ENCODE measurements at places on chromosomes 7 and 10.

DNA sequence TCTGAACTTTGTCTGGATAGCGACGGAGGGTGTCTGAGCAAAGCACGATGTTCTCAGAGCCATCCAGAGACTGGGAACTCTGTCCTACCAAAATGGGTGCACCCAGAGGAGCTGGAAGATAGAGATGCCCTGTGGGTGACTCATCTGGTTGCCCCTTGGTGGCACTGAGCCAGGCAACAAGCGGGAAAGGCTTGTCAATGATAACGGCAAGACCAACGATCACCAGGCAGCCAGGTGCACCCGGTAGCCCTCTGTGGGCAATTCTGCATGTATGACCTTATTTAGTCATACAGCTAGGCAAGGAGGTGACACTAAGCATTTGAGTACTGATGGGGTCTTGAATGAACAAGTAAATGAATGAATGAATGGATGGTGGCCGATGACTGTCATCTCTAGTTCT, 2.8 kb upstream of the ELN start:
- no peak for DNase-seq

DNA sequence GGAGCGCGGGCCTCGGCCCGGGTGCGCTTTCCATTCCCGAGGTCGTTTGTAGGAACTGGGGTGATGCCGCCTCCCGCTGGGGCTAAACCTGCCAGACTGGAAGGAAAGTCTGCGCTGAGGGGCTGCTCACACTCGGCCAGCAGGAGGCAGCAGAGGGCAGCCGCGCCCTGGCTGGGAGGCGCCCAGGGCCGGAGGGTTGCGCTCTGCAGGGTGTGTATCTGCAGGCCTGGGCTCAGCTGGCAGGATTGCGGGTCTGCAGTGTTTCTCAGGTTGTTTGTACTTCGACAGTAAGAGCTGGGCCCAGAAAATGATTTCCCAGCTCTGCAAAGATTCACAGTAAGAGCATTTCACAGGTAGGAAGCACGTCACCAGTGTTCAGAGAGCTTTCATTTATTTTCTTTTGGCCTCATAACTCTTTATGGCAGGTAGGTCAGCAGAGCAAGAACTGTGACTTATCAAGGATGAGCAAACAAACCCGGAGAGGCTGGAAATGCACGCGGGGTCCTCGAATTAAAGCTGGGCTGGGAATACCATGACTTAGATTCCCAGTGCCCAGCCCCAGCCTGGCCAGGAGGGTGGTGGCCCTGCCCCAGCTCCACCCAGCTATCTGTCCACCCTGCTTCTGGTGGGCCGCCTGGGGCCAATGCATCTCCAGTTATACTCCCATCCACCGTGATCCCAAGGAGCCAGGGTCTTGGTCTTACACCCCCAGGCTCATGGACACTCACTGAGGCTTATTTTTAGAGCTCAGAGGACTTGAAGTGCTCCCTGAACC, 15.2 kb upstream of the PPP2R2D start:
- no peak for DNase-seq

GRCh38 chr10:97570146-97570788, 2.3 kb upstream of the ANKRD2 start:
- no peak for DNase-seq

GRCh38 chr10:20648263-20648874, 248.7 kb downstream of the NEBL start:
- DNase-seq, result no peak

- DNase-seq, result peak; percentile 10
Measured at GRCh38 chr7:129298268-129298893, 73.6 kb downstream of the AHCYL2 start.

- DNase-seq, result no peak
Measured at GRCh38 chr10:60339757-60340156, 49.9 kb downstream of the ANK3 start.

DNA sequence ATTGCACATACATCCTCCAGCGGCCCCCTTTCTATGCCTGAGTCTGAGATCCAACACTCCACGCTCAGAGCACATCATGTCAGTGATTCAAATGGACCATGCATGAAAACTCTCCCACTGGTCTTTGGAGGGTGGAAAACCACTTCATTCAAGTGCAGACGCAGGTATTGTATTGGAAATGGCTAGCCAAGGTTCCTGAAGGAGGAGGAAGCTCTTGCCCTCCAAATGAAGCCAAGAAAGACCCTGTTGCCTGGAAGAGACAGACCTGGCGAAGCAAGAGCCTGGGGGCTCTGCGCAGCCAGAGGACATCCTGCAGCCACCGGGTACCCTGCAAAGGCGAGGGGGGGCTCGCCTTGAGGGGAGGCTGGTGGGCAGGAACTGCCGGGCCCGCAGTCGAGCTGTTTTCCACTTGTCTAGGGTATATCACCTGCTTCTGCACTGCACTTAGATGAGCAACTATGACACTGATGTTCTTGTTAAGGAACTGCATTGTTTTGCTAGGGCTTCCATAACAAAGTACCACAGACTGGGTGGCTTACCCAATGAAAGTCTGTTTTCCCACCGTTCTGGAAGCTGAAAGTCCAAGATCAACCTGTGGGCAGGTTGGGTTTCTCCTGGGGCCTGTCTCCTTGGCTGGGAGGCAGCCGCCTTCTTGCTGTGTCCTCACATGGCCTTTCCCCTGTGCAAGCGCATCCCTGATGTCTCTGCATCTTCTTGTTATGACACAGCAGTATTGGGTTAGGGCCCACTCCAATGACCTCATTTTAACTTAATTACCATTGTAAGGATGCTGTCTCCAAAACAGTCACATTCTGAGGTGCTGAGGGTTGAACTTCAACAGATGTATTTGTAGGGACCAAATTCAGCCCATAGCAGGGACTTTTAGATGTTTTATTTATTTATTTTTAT, 233.4 kb downstream of the ARHGAP12 start:
- no peak for DNase-seq

GRCh38 chr7:24819916-24820689, 62.8 kb upstream of the GSDME start:
- peak; percentile 85 for DNase-seq

DNA sequence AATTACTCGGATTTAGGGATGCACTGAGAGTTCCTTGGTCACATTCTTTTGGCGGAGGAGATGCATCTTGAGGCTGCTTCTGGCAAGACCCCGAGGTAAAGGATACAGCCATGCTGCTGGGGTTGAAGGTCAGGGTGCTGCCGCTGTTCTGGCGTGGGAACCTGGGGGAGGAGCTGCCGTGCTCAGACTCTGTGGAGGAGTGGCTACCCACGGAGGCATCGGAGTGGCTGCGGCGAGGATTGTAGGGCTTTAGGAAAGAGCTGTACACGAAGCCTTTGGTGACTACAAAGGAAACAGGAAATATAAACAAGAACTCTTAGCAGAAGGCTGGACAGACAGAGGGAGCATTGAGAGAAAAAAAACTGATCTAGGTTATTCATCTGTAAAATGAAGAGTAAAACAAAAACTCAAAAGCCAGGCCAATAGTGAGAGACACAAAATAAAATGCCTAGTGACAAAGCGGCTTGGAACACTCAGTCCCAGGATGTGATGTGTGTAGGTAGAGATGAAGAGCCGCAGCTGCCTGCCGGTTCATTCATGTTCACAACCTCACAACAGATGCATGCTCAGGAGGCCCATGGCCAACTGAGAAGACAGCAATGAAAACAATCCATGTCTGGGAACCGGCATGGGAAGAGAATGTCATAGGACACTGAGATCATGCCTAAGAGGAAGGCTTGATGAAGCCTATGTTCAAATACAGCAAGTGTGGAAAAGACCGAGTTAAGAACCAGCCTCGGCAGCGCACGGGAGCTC, 97.8 kb downstream of the ABCC2 start:
- no peak for DNase-seq

DNA sequence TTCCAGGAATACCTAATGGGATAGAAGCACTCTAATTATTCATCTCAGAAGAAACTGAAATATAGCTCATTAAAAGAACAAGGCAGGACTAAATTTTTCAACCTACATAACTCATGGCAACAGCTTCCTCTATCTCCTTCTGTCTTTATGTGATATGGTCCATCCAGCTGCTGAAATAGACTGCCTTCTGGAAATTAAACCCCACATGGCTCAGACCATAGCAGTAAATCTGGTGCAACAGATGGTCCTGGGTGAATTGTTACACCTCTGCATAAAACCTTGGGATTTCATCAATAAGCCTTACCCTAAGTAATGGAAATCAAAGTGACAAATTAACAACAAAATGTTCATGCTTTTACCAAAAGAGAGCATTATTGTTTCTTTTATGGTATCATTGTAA, 205.6 kb upstream of the CSTF2T start:
- DNase-seq, result no peak

All from GM04504 (cell line).